ENCODE measurements at places on chromosomes 1 and 21.

GRCh38 chr1:227335242-227336020 is 17.1 kb upstream of the CDC42BPA start:
- DNase-seq: no peak

- no peak for DNase-seq
These were observed 70.7 kb downstream of the POFUT2 start for GRCh38 chr21:45217010-45217409.

- DNase-seq: no peak
These were observed 3.0 kb upstream of the IPP start for GRCh38 chr1:45753248-45754037.

GRCh38 chr21:33096426-33096825 is 26.5 kb downstream of the OLIG1 start:
- DNase-seq: no peak

- DNase-seq: no peak
These were observed 20.5 kb upstream of the TRABD2B start for GRCh38 chr1:48017716-48018115.

DNA sequence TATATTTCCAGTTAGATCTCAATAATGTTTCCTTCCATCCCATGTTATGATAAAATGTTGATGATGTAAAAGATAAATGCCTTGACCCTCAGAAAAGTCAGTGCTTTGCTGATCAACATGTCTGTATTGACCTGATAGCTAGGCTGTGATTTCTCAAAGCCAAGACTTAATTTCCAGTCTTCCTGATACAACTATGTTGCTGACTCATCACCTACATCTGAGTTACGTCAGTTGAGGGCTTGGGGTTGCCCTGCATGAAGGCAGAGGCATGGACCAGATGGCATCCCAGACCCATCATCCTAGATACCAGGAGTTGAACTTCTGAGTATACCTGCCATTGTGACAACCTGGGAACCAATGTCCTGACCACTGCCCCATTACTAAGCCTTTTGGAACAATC is 4.8 kb downstream of the LCE1D start:
- DNase-seq: no peak

- peak; percentile 55 for DNase-seq
These were observed 736 bp downstream of the KCNC4 start for GRCh38 chr1:110210604-110211495.

- DNase-seq: no peak
These were observed 299.5 kb upstream of the FMN2 start for GRCh38 chr1:239792157-239792556.
